GM04504 (cell line): ENCODE measurements at places on chromosomes 12 and 14.

- DNase-seq: no peak
Observed at GRCh38 chr12:22190-22529, 44.4 kb upstream of the IQSEC3 start.

- DNase-seq: no peak
Observed at GRCh38 chr14:50978888-50979287, 34.6 kb upstream of the PYGL start.

DNA sequence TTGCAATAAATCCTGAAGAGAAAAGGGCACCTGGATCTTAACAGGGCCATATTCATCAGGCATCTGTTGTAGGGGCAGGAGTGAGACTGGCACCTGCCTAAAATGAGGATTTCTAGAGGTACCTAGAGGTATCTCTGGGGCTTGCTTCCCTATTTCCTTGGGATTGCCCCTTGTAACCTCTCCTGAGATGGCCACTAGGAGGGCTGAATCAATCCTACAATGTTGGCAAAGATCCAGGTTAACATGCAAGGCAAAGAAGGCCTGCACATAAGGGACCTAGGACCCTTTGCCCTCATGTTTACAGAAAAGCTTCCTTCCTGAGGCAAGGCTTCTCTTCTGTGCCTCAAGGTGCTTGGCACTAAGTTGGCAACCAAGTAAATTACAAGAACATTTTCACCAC lies 25.8 kb upstream of the CLEC4E start:
- no peak for DNase-seq

DNA sequence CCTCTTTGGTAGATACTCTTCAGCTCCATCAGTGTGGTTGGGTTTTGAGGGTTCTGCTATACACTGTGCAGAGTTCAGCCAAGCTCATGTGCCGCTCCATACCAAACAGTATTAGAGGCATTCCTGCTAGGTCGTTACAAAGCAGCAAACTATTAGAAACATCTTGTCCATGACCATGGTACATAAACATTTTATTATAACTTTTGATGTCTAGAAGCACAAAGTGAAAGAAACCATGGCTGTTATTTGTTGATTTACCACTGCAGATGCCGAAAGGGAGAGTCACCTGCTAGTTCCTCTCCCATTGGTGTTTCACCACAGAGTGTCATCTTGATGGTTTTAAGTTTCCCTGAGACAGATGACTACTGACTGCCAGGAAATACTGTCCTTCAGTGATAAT lies 242.0 kb downstream of the ADAMTS20 start:
- DNase-seq: no peak

DNA sequence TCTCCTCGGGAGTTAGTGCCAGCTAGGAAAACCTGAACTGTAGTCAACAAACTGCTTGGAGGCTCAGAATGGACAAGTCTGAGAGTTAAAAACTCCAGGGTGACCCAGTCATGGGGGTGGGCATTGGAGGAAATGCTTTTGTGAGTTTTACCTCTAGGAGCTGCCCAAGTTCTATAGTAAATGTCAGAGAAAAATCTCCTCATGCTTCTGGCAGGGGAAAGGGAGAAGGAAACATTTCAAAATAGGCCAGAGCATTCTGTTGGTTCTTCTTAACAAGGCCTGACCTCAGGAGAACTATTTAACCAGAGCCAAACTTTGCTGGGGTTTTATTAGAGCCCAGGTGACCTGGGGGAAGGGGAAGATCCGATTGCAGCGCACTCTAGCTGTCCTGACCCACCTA lies 12.3 kb downstream of the NINJ2 start:
- no peak for DNase-seq
